ENCODE measurements at places on chromosomes 12 and 14.

GRCh38 chr14:35875296-35875695 lies 49.2 kb downstream of the BRMS1L start:
- no peak for DNase-seq

- no peak for DNase-seq
These were observed 207.5 kb upstream of the PELI2 start for GRCh38 chr14:55910601-55911243.

DNA sequence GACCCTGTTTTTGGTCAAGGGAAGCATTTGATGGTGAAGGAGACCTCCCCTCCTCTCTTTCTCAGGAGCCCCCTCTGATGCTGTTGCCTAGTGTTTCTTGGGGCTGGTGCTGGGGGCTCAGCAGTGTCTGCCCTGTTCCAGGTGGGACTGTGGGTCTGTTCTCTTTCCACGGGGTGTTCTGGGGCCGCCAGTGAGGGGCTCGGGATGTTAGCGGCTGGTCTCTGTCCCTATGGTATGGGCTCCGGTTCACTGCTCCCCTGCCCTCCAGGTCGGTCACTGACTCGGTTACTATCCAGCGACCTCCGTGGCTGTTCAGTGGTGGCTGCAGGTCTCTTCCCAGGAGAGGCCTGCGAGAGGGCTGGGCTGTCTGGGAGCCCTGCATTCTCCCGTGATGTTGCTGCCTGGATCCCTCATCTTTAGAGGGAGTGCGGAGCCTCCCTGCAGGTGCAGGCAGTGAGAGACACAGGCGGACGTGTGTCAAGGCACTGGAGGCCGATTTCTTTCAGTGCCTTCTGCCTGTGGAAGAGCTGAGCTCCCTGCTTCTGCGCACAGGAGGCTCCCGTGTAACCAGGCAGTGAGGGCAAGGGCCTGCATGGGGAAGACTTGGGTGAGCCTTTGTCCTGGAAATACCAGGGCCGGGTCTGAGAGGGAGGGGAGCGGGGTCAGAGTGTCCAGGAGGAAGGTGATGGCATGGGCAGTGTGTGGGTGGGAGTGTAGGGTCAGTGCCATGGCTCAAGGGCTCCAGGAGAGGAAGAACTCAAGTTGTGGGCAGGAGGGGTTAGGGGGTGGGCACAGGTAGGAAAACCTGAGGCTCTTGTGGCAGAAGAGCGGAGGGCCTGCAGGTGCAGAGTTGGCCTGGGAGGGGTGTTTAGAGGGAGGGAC lies 362.6 kb downstream of the TMEM121 start:
- no peak for DNase-seq

- DNase-seq: no peak
These were observed 30.7 kb downstream of the RBM19 start for GRCh38 chr12:113935459-113935858.

DNA sequence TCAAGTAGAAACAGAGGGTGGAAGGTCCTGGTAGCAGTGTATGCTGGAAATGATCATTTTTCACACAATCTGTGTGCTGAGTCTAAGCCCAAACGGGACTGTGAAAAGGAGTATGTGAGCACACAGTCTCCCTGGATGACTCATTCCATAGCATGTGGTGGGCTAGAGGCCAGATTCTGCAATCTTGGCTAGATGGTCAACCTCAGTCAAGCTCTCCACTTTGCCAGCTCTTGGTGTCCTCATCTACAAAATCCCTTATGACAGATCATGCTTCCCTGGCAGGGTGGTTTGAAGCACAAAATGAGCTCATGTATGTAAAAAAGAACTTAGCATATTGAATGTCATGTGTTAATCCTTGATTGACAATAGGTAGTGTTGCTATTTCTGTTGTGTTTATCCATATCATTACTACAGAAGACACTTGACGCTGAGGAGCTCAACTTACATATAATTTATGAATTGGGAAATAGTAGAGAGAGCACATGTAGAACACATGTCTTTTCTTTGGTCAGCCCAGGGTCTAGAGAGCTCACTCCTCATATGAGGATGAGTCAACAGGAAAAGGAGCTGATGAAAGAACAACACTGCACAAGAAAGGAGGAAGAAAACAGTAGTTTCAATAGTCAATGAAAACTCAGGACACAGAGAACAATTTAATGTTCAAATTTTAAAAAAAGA lies 517.5 kb downstream of the BCL11B start:
- DNase-seq: no peak

GRCh38 chr14:49480053-49480760 lies 106.0 kb downstream of the RPS29 start:
- no peak for DNase-seq

- DNase-seq: no peak
These were observed 55.9 kb upstream of the AVPR1A start for GRCh38 chr12:63206909-63207308.

DNA sequence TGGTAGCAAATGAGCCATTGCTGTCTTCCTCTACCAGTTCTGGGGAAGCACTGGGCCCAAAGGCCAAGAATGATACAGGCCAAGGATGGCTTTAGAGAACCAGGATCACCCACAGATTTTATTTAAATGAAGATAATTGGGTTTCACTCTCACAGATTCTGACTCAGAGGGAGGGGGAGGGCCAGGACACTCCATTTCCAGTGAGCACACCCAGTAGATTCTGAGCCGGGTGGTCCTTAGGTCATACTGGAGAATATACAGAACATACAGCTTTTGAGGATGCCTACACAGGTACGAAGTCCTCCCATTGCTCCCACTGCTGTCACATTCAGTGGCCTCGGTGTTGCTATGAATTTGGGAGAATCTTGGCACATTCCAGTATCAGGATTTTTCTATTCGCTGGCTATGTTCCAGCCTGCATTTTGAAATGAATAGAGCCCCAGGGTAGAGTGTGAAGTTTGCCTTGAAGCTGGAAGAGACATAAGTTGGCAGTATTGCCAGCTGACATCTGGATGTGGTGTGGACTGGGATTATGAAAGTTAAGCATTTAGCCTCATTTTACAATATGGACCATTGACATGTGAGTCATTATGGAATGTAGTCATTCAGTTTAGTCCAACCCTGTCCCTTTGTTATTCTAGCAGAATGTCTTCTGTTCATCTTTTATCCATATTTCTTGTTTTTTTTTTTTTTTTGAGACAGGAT lies 45.8 kb upstream of the POC1B start:
- no peak for DNase-seq

DNA sequence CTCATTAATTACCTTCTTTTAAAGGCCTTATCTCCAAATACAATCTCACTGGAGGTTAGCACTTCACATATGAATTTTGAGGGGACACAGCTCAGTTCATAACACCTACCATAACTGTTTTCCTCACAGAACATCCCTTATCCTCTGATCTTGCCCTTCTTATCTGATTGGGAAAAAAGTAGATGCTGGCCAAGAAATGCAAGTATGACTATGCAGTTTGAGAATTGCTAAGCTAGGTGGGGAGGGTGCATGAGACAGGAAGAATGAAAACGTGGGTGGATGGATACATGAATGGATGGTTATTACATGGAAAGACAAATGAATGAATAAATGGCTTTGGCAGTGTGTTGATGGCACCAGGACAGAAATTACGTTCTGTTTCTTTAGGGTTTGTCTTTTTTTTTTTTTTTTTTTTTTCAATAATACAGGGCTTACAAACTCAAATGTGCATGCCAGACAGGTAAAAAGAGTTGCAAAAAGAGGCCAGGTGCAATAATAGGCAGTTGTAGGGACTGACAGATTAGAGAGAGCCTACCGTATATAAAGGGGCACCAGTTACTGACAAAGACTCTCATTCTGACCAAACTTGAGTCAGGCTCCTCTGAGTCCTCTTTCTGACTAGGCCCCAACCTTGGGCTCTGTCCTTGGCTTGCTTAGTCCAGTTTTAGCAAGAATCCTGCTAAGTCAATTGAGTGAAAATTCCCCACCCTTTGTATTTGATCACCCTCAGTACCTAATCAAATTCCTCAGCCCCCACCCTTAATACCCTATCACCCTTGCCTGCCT lies 304.9 kb downstream of the ZFP36L1 start:
- no peak for DNase-seq

GRCh38 chr12:80222261-80222660 lies 122.9 kb downstream of the OTOGL start:
- no peak for DNase-seq

DNA sequence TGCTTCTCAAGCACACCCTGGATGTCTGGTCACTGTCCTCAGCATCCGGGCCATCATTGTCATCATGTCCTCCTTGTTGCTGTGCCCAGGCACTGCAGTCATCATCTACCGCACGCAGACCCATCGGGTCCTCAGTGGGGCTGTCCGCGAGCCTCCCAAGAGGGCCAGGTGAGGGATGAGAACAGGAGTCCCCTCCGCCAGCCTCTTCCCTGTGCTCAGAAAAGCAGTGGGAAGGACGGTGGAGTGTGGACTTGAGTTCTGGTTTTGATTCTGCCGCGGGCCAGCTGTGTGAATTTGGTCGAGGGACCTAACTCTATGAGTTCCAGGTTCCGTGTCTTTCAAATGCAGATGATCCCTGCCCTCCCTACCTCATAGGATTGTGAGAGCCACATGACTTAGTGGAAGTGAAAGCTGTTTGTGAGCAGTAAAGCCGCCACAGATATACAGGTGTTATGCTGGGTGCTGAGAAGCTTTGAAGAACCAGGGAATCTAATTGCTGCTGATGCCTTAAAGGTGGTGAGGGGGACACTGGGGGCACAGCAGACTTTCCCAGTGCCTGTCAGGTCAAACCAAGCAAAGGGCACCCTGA lies 122.9 kb upstream of the RAP1B start:
- DNase-seq: no peak

DNA sequence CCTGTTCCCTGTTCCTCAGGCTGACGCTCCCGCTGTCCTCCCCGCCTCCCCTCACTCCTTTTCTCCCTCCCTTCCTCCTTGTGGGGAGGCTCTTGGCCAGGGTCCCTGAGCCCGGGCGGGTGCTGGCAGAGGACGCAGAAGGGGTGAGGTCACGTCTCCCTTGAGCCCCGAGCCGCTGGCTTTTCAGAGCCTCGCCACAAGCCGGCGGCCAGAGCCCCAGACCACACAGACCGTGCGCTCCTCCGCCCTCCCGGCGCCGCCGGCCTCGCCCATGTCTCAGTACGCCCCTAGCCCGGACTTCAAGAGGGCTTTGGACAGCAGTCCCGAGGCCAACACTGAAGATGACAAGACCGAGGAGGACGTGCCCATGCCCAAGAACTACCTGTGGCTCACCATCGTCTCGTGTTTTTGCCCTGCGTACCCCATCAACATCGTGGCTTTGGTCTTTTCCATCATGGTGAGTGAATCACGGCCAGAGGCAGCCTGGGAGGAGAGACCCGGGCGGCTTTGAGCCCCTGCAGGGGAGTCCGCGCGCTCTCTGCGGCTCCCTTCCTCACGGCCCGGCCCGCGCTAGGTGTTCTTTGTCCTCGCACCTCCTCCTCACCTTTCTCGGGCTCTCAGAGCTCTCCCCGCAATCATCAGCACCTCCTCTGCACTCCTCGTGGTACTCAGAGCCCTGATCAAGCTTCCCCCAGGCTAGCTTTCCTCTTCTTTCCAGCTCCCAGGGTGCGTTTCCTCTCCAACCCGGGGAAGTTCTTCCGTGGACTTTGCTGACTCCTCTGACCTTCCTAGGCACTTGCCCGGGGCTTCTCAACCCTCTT lies at the start of gene TMEM233:
TSS of gene TMEM233 (plus strand) at position 197 of the 821 bp plus-strand sequence. CDS start at position 272, 75 bp downstream.
- peak; percentile 50 for DNase-seq

DNA sequence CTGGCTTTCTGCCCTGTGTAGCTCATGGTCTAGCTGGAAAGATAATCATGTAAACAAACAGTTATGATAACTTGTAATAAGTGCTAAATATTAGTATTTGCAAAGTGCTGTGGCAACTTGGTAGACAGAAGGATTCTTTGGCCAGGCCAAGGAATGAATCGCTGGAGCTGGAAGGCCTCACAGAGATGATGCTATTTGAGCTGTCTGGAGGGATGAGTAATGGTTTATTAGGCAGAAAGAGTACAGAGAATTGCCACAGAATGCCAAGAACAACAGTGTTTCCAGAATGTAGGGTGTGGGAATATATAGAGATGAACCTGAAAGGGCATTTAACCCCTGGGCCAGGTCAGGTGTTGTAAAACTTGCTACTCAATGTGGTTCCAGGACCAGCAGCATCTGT lies 27.6 kb downstream of the OTX2 start:
- no peak for DNase-seq

DNA sequence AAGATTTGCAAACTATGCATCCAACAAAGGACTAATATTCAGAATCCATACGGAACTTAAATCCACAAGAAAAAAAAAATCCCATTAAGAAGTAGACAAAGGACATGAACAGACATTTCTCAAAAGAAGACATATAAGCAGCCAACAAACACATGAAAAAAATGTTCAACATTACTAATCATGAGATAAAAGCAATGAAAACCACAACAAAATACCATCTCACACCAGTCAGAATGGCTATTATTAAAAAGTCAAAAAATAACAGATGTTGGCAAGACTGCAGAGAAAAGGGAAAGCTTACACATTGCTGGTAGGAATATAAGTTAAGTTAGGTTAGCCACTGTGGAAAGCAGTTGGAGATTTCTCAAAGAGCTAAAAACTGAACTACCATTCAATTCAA lies 16.2 kb downstream of the CDK17 start:
- DNase-seq: no peak

- DNase-seq: peak; percentile 89
These were observed 7.7 kb upstream of the TMEM132D start for GRCh38 chr12:129911428-129912049.

- DNase-seq: no peak
These were observed 250.9 kb downstream of the ADGRD1 start for GRCh38 chr12:131204416-131205274.

DNA sequence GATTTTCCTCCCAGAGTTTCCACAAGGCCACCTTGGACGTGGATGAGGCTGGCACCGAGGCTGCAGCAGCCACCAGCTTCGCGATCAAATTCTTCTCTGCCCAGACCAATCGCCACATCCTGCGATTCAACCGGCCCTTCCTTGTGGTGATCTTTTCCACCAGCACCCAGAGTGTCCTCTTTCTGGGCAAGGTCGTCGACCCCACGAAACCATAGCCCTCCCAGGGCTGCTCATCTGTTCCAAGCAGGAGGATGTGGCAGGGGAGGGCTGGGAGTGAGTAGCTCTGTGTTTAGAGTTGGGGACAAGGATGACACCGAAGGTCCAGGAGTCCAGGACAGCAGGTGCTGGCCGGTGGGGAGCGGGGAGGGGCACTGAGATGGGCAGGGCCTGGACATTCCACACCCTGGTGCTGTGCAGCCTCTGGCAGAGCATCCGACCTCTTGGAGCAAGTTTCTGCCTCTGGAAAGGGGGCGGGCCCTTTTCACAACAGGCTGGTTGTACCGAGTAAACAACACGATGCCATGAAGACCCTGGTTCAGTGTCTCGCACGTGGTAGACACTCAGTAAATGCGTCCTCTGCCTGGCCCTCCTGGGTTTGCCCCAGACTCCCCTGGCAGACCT lies 8.2 kb downstream of the SERPINA4 start:
- no peak for DNase-seq

DNA sequence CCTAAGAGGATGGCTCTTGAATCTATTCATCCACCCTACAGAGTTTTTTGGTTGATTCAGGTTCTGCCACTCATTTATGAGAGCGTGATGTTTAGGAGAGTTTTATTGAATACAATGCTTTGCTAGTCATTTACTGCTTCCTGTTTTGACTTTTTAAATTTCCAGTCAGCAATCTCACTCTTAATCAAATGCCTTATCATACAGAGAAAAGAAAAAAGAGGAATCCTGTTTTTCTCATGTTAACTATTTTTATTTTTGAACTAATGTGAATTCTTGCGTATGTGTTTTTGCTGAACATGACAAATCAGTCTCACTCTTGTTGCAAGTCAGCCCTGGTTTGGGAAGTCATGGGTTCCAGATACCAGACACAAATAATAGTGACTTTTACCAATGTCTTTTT lies 22.1 kb upstream of the LGMN start:
- DNase-seq: no peak

Data from eye (tissue), 1 donor.